ENCODE measurements at places on chromosomes 4 and X.

DNA sequence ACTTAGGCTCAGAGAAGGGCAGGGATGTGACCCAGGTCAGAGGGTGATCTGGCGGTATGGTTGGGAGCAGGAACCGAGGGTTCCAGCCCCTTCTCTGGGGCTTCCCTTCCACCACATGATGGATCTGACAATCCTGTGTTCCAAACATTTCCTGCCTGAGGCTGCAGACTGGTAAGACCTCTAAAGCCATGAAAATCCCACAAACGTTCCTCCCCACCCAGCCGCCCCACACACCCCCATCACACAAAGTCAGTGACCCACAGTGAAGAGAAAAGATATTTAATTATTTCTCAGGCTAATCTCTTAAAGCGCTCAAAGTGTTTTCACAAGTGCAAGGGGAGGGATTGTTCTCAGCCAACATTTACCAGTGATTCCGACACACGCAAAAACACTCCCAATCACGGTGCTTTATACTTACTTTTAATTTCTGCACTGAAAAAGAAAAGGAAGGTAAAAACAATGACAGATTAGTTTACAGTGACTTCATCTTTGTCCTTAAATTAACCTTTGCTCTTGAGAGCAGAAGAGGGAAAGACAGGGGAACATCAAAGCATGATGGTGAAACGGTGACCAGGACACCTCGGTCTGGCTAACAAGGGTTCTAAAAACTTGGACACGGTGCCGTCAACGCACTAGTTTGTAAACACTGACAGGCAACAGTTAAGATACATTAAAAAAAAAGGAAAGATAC is 42.4 kb downstream of the WDR1 start:
- no peak for DNase-seq

- DNase-seq: no peak
Measured at GRCh38 chrX:39398215-39398962, 597.1 kb downstream of the MID1IP1 start.

- DNase-seq: no peak
Measured at GRCh38 chr4:59712470-59712869, 1487.7 kb upstream of the ADGRL3 start.

- DNase-seq: no peak
Measured at GRCh38 chr4:52036886-52037530, 1.1 kb downstream of the SGCB start.

DNA sequence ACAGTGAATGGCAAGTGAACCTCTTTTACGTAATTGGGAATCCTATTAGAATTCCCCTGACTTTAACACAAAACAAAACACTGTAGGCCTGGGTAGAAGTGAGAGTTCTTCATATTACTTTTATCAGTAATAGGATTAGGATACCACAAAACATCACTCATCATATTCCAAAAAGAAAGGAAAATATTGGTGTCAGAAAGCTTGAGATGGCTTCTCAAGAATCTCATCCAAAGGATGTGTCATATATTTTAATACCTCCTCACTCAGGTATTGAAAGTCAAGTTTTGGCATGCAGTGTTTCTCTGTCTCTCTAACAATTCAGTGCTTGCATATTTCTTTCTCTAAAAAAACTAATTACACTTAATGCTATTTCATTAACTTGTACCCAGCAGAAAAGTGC is 173.2 kb downstream of the PDGFC start:
- DNase-seq: no peak

GRCh38 chr4:90970021-90970420 is 842.8 kb downstream of the CCSER1 start:
- no peak for DNase-seq

DNA sequence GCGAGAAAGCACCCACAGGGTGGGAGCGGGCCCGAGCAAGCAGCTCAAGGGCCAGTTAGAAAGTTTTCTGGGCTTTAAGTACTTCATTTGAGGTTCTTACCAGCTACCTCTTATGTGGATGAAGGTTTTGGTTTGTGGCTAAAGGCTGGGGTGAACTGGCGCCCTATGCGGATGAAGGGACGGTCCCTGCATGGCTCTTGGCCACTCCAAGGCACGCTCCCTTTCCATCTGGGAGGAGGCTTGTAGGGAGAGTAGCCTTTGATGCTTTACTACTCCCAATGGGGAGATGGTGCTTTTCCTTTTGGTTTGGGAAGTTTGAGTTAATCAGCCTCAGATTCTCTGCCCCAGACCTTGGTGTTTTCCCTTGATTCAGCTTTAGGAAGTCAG is 17.7 kb downstream of the MRFAP1 start:
- no peak for DNase-seq

DNA sequence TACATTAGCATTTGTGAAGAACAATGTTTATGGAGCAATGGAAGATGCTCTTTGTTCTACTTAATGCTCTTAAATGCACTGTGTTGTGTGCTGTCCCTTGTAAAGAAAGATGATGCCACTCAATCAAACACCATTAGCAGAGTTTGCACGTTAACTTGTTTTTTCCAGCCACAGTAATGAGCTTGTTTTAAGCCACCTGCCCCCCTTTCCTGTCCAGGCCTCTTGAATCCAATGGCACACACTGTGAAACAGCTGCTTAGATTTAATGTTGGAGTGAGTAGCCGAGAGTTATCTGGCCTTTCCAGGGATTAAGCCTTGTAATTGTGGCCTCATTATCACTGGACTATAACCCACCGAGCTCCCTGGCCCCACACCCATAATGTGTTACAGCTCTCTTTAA is 86.0 kb downstream of the PAK3 start:
- no peak for DNase-seq

DNA sequence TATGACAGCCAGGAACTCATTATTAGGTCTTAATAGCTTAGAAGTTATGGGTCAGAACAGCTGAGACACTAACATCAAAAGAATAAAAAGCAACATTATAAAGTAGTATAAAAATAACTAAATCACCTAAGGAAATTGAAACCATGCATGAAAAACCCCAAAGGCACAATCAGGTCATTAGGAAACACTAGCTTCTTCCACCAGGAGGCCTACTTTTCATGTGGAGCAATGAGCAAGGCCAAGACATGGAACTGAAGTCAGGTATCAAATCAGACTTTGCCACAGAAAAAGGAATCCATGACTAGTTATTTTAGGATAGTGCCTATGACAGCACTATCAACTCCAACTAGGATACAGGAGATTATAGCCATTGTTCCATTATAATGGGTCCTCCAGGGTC is 7.9 kb downstream of the HUWE1 start:
- no peak for DNase-seq

Data from iPS DF 6.9 (cell line).